ENCODE measurements at places on chromosomes 13 and 19. TPM values are rescaled to one million over a fixed set of nuclear protein-coding genes. Genes with fewer than 3 reads are reported as not detected.

DNA sequence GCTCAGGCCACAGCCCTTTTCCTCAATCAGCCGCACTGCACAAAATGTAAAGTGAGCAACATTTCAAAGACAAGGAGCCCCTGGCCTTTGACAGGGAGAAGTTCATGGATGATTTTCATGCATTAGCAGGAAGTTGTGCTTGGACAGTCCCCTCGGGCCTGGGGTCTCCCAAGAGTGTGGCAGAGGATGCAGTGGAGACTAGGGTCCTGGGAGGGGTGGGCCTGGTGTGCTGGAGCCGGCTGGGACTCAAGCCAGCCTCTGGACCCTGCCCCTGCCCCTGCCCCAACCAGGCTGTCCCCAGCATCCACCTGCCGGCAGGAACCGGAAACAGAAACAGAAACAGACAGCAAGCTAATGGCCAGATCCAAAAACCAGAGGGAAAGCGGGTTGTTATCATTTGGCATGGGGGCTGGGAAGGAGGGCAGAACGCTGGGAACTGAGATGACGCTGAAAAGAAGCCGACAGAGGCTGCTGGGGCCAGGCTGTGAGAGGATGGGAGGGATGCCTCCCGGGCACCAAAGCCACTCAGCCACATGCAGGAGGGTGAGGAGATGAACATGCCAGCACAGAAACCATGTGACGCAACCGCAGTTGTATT, 2.3 kb downstream of the GAS6 start:
- no peaks in the 10 kb centered on the region for H3K36me3 ChIP-seq
- no peaks in the 10 kb centered on the region for H3K27me3 ChIP-seq
- no peak overlapping the region for H3K4me3 ChIP-seq

DNA sequence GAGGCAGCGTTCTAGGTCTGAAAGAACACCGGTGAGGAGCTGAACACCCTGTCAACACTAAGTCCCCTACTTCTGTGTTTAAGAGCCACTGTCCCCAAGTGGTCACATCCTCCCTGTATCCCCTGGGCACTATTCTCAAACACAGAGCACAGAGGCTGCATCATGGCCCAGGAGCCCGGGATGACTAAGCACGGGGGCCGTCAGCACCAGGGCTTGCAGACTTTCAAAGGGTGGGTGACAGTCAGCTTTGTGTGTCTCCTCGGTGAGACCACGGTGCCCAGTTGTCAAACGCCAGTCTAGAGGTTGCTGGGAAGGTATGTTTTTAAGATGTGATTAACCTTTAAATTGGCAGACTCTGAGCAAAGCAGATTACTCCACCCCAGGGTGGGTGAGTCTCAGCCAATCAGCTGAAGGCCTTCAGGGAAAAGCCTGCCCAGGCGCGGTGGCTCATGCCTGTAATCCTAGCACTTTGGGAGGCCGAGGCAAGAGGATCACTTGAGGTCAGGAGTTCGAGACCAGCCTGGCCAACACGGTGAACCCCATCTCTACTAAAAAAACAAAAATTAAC, 8.0 kb downstream of the MAP2K2 start:
- H3K27me3 ChIP-seq: no peaks in the 10 kb centered on the region
- no peaks in the 10 kb centered on the region for H3K36me3 ChIP-seq
- no peak overlapping the region for H3K4me3 ChIP-seq
- H3K27ac ChIP-seq: no peak overlapping the region

The PDE4A gene
- 20.1 TPM for total RNA-seq

DNA sequence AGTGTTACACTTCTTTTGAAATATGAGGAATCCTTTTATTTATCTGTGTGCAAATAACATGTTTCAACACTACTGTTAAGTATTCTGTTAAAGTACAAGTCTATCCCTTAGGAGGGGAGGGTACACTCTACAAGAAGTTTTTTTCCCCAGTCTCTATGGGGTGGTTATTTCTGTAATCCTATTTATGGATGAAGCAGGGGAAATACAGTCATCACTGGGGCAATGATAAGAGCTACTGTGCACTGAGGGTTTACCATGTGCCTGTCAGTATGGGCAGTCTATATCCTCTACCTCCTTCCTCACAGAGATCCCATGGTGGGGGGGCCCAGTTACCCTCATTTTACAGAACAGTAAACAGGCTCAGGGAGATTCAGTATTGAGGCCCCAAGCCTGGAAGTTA, 16.6 kb upstream of the TRIM13 start:
- no peak overlapping the region for H3K27ac ChIP-seq
- H3K36me3 ChIP-seq: no peaks in the 10 kb centered on the region
- no peak overlapping the region for H3K4me3 ChIP-seq

The NECTIN2 gene
- 268 TPM for total RNA-seq

The CADM4 gene
- 1.5 TPM for total RNA-seq

Measured in testis (tissue), 5 donors.